ENCODE measurements at places on chromosomes 6 and 20. TPM values are rescaled to one million over a fixed set of nuclear protein-coding genes. Genes with fewer than 3 reads are reported as not detected.

DNA sequence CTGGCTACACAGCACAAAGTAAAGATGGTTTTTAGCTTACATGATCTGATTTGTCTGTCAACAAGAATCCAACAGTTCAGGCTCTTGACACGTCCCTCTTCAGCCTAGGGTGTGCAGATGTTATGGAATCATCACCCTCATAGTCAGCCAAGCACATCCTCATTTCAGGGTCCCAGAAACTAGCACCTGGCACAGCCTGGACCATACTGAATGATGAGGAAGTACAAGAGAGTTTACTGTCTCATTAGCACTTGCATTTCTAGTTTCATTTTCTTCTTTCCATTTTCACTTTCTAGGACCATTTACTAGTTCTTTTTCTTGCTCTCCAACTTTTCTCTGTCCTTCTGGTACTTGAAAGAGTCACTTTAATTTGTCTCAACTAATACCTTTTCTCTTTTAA lies 6.5 kb downstream of the RIPOR2 start:
- DNase-seq, result no peak

GRCh38 chr20:4329232-4329631 lies 313.9 kb upstream of the RNF24 start:
- no peak for DNase-seq

DNA sequence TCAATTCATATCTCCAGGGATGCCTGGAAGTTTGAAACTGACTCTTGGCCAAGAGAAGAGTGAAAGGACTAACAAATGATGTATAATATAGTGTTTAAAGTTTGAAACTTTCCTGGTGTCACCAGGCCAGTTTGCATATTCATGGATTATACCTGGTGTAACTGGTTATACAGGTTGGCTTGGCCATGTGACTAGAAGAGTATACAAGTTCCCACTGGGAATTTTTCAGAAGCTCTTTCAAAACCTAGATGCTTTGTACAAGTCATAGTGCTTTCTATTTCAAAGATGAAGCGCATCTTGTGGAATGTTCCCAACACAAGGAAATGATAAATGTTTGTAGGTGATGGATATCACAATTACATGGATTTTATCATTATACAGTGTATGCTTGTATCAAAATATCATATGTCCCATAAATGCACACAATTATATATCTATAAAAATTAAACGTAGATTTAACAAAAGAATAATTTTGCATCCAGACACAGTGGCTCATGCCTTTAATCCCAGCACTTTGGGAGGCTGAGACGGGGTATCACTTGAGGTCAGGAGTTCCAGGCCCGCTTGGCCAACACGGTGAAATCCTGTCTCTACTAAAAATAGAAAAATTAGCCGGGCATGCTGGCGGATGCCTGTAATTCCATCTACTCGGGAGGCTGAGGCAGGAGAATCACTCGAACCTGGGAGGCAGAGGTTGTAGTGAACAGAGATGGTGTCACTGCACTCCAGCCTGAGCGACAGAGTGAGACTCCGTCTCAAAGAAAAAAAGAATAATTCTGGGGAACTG lies 1420.2 kb downstream of the GRIK2 start:
- DNase-seq, result no peak

DNA sequence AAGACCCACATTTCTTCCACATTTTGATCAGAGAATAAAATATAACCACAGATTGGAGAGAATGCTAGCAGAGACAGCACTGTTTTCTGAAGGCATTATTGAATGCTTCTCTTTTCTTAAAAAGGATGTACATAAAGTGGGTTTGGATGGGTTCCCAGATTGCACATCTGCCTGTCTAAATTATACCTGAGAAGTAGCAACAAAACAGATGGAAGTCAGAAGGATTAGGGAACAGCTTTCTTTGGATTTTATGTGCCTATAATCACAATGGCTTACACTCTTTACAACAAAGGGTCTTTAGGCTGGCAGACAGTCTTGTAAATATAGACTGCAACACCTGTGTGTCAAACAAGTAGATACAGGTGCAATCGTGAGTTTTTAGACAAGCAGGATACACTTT lies 622.2 kb upstream of the MANEA start:
- DNase-seq, result no peak

- no peak for DNase-seq
Observed at GRCh38 chr6:22512686-22513427, 56.5 kb upstream of the HDGFL1 start.

GRCh38 chr20:910132-910869 lies 5.8 kb downstream of the ANGPT4 start:
- DNase-seq, result no peak

DNA sequence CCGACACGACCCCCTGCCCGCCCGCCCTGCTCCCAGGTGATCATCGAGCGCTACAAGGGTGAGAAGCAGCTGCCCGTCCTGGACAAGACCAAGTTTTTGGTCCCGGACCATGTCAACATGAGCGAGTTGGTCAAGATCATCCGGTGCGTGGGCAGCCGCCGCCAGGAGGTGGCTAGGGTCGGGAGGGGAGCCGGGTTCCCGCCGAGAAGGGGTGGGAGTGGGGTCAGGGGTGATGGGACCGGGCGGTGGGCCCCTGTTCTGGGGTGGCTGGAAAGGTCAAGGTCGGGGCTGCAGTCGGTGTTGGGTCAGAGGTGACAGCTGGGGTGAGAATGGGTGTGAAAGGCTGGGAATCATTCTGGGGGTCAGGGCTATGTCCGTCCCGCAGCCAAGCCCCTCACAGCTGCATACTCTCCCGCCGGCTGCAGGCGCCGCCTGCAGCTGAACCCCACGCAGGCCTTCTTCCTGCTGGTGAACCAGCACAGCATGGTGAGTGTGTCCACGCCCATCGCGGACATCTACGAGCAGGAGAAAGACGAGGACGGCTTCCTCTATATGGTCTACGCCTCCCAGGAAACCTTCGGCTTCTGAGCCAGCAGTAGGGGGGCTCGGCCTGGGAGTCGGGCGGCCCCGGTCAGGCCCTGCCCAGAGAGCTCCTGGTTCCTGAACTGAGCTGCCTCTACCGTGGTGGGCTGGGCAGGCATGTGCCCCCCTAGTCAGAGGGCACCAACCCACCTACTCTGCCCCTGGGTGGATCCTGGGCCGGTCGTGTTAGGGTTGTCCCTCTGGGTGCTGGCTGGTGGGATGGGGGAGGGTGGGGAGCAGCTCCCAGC lies 1.0 kb downstream of the MAP1LC3A start:
- no peak for DNase-seq

DNA sequence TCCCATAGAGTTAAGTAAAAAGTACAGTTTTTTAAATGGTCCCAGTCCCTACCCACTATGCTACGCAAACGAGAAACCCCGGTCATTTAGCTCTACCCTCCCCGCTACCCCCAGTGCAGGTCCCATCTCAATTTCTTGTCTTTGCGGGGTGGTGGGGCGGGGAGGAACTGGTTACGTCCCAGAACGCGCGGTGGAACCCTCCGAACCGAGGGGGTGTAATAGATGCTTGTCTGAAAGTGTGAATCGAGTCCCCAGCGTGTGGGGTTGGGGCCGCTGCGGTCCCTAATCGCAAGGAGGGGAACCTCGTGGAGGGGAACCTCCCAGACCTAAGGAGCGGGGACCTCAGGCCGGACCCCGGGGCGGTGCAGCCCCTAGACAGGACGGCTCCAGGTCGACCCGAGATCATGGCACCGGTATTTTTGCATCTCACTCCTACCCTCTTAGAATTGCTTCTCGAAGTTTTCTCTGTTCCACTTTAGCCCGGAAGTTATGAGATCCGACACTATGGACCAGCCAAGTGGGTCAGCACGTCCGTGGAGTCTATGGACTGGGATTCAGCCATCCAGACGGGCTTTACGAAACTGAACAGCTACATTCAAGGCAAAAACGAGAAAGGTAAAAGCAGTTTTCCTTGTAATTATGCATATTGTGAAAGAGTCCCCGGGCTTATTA lies 779 bp downstream of the HEBP2 start:
- DNase-seq, result no peak

DNA sequence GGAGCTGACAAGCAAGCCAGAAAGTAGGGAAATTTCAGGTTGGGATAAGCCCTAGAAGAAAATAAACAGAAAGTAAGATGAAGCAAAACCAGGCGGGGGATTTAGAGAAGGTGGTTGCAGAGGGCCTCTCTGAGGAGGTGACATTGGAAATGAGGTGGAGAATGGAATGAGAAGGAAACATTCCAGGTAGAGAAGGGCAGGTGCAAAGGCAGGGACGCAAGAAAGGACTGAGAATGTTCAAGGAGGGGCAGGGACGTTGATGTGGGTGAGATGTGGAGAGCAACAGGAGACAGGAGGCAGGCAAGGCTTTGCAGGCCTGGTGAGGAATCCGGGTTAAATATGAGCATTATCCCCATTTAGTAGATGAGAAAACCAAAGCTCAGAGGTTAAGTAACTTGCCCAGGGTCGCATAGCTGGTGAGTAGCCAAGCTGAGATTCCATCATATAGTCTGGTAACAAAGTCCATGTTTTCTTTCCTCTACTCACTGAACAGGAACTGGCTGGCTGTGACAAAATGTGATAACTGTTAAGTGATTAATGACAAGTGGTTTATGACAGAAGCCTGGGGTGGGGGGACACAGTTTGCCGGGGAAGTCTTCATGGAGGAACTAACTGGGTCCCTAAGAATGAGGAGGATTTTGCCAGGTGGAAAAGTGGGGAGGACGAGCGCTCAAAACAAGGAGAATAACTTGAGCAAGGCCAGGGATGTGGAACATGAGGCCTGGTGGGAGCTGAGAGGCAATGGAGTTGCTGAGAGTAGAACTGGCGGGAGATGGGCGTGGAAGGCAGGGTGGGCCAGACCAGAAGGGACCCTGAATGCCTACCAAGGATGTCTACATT lies 32.6 kb downstream of the MRPL14 start:
- DNase-seq, result no peak

GRCh38 chr6:21360336-21360735 lies 233.2 kb upstream of the SOX4 start:
- DNase-seq, result no peak

DNA sequence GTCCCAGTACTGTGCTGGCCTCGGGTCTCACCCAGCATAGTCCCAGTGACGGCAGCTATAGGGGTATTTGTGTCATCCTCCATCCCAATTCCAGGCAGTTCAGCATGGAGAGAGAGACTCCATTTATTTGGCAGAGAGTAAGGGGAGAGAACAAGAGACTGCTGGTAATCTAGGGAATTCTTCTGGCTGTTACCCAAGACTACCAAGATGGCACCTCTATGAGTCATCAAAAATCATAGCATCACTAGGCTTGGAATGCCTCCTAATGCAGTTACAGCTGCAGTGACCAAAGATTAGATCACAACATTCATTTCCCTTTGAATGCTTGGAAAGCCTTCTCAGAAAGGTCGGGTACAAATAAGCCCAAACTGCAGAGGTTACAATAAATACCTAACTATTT lies 660.4 kb upstream of the FLRT3 start:
- DNase-seq, result no peak

- DNase-seq, result peak; percentile 57
Observed at GRCh38 chr6:31402324-31403282, 792 bp upstream of the MICA start.

GRCh38 chr20:45892049-45892825 lies 1.1 kb downstream of the CTSA start:
- DNase-seq, result no peak

DNA sequence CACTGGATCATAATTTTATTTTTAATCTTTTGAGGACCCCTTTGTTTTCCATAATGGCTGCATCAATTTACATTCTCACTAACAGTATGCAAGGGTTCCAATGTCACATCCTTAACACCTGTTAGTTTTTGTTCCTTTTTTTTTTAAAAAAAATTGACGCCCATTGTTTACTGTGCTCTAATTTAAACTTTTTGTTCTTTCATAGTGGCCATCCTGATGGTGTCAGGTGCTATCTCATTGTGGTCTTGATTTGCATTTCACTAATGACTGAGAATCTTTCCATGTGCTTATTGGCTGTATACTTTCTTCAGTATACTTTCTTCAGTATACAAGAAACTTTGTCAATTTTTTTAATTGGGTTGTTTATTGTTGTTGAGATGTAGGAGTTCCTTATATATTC lies 347.0 kb downstream of the RNGTT start:
- DNase-seq, result no peak

- no peak for DNase-seq
Observed at GRCh38 chr20:3857405-3857804, 10.8 kb downstream of the MAVS start.

- no peak for DNase-seq
Observed at GRCh38 chr6:16136621-16137450, 8.0 kb downstream of the MYLIP start.

DNA sequence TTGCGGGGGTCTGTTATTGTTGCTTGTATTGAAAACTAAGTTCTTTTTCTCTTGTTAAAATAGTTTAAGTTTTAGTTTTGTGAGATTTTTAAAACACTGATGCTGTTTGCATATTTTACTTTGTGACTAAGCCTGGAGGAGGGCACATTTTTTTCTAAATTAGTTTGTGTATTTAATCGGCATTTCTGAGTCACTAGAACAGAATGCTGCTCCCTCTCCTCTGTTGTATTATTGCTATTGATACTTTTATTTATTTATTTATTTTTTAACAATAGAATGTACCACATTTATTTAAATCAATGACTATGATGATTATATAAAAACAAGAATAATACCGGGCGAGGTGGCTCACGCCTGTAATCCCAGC lies 5.1 kb upstream of the FAM50B start:
- no peak for DNase-seq

GRCh38 chr6:12477616-12478015 lies 187.5 kb downstream of the EDN1 start:
- DNase-seq, result no peak

DNA sequence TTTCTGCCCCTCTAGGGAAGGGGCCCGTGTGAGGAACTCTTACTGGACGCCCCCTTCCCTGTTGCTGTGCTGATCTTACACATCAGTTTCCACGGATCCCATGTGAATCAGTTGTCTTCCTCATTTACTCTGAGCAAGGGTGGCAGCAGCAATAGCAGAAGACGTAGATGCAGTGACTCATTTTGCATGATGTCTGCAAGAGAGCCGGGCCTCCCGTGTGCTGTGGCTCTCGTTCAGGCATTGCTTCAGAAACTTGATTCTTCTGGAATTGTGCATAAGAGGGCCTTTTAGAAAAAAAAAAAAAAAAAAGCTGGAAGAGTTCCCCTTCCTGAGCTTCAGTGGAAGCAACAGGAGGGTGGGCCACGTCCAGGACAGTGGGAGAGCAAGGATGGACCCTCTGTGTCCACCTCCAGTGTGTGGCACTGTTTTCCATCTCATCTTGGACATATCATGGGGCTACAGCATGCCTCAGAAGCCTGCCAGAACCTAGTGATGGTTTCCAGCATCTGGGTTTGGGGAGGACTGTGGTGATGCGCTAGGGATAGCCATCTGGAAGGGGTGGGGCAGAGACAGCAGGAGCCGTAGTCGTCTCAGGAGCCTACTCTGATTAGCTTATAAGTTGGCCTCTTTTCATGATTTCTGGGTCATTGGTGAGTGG lies 62.1 kb downstream of the FOXO3 start:
- DNase-seq, result no peak

- no peak for DNase-seq
Observed at GRCh38 chr20:57947421-57948179, 237.8 kb upstream of the PMEPA1 start.

- no peak for DNase-seq
Observed at GRCh38 chr6:76684875-76685274, 612.4 kb upstream of the IMPG1 start.

POPDC3 gene
- not detected for total RNA-seq

HTR1E gene
- total RNA-seq, result not detected

POU5F1 gene
- 9.5 TPM for total RNA-seq

SMOC2 gene
- 26.1 TPM for total RNA-seq
